ENCODE measurements at places on chromosomes 4 and X.

- DNase-seq: no peak
These were observed 55.5 kb downstream of the LUZP4 start for GRCh38 chrX:115344885-115345614.

GRCh38 chr4:78551420-78552351, at the start of gene ANXA3:
TSS of gene ANXA3 (plus strand) at chr4:78551770. CDS start at chr4:78554474, 2,704 bp downstream.
- DNase-seq: peak; percentile 47

DNA sequence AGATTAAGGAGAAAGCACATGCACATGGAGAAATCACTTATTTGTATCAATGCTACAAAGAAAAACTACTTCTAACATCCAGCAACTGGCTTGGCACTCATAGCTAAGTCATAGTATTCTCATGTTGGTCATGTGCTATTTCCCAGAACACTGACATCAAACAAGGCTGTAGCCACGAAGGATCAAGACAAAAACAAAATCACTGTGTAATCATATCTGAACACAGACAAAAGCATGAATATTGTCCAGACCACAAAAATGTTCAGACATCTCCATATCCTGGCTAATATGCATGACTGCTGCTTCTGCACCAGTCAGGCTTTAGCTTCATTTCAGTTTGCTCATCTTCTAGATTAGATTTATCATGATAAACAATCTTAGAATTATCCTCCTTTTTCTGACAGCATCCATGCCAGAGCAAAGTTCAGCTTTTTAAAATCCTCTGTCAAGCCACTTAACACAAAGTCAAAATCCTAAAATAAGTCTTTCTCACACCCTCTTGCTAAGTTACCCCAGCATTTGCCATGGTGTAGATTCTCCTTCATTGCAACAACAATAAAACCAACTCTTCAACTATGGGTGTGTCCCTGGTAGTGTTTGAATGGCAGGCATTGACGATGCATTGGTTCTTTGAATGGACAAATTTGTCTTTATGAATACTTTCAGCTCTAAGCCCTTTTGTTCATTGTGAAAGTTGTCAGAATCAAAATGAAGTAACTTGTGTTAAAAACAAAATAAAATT, 39.1 kb upstream of the NPFFR2 start:
- no peak for DNase-seq

DNA sequence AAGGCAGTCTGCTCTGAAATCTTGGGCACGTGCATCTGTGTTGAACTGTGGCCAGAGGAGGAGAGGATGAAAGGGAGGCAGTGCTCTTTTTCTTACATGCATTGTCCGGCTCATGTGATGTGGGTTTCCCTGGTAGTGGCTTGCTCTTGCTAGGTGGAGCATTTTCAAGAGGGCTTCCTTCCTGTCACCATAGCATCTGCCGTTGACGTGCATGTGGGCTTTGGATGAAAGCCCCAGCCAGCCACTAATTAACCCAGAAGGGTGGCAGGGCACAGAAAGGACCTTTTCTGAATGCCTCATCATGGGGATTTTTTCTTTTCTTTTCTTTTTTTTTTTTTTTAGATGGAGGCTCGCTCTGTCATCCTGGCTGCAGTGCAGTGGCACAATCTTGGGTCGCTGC, 121.3 kb downstream of the GPR143 start:
- peak; percentile 55 for DNase-seq

- no peak for DNase-seq
These were observed 23.2 kb downstream of the CXorf58 start for GRCh38 chrX:23930894-23931604.

- no peak for DNase-seq
These were observed 189.6 kb upstream of the NHS start for GRCh38 chrX:17185431-17185830.

DNA sequence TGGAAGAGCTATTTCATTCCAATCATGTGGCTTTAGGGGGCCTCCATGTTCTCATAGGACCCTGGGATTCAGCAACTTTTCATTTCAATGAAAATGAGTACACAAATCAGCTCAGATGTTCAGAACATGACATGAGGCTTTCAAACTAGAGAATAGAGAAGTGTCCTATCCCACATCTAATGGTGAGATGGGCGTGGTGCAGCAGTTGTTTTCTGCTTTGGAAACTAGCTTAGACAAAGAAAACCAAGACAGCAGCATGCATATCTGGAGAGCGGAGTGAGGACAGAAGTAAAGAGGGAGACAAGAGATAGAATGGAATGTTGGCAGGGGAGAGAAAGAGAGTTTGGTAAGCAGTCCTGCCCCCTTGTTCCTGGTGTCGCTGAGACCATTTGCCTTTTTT, 1009.1 kb upstream of the IGFBP7 start:
- no peak for DNase-seq

DNA sequence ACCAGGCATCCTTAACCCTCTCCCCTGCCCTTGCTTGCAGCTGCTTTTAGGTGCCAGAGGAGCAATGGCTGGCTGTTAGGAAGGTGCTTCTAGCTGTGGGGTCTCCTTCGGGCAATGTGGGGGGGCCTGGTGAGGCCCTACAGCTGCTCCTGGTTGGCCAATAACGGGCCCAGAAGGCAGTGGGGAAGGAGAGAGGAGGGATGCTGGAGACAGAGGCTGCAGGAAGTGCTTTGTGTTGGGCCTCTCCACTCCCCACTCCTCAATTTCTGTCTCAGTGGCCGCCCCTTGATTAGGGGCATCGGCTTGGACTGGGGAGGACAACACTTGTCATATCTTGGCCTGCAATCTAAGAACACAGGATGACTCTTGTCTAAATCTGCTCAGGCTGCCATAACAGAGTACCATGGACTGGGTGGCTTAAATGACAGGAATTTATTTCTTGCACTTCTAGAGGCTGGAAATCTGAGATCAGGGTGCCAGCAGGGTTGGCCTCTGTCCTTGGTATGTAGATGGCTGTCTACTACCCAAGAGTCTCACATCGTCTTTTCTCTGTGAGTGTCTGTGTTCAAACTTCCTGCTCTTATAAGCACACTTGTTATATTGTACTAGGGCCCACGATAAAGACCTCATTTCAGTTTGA, 374.3 kb downstream of the MID1IP1 start:
- DNase-seq: no peak

- peak; percentile 27 for DNase-seq
These were observed 24.1 kb downstream of the MSMO1 start for GRCh38 chr4:165351359-165352130.

All from activated CD4-positive, alpha-beta T cell treated with anti-CD3 and anti-CD28 coated beads for 36 hours (primary cell).